ENCODE measurements at places on chromosomes 2 and 18.
A peak's percentile ranks its signal among the peaks of the same experiment; 100 is the strongest.

DNA sequence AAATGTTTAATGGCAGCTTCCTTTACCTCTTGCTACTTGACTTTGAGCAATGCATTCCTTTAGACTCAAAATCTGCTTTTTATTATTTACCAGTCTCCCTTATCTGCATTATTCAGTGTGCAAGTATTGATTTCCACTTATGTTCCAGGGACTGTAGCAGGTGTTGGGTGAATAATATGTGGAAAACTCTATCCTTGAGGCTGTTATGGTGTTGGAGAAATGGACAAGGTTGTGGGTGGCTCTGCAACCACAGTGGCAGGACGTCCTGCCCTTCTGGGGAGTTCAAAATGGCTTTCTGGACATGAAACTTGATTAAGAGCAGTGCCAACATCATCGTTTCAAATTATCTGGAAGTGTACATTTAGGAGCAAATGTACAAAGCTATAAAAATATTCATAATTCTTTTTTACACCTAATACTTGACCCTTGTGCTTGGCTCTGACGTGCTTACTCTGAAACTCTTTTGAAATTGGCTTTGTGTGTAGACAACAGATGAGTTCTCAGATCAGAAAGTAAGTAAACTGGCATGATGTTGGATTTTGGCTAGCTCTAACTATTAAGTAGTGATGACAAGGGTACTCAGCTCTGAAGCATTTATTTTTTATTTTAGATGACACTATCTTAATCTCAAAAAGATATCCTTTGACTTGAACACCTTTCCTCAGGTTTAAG, 766.2 kb downstream of the DPP10 start:
- no peak for DNase-seq

DNA sequence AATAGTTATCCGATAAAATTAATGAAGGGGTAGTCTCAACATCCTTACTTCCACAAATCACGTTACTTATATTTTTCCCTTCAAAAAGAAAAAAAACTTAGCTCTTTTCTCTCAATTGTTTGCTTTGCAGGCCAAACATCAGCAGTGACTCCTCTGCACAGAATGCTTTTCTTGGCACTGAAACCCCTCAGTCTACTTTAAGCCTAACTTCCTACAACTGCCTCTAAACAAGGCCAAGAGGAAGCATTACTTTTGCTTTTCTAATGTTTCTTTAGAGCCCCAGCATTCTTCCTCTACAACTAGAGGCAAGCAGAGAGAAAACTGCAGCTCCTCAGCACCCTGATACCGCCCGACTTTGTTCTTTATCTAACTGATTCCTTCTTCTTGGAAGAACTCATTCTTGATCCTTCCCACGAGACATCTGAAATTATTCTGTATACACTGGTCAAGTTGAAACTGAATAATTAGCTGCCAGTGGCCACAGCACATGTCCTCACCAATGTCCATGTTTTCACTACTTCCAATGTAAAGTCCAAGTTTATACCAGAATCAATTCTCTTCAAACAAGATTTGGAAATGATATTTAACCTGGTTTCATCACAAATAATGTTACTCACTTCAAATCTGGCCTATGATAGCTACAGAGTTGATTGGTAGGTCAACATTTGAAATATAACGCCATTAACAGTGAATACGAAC, 55.3 kb downstream of the DTNB start:
- DNase-seq, result no peak

DNA sequence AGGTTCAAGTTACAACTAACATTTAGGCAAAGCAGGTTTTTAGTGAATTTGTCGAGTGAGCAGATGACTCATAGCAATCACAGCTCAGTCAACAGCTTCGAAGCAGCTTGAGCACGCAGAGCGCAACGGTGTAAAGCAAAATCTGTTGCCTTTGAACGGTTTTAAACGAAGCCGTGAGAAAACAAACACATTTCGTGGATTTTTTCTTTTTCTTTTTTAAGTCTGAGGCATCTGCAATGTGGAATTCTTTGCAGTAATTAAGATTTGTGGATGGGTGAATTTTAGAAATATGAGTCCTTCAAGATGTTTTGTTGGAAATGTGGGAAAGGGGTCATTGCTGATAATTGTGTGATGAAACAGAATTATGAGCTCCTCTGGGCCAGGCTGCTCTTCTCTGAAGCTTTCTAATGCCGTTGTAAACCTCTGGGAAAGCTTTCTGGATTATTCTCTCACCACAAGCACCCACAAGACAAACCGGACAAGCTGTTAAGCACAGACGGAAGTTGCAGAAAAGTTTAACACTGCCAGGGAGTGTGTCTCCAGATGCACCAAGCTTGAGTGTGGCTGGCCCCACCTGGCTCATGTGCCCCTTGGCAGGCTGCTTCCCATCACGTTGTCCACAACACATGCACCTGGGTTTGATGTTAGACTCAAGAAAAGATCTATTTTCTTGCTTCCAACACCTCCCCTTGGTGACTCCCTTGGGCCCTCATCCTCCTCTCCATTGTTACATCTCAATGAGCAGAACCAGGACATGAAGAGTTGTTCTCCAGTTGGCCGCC, 224.7 kb downstream of the ACKR3 start:
- no peak for DNase-seq

DNA sequence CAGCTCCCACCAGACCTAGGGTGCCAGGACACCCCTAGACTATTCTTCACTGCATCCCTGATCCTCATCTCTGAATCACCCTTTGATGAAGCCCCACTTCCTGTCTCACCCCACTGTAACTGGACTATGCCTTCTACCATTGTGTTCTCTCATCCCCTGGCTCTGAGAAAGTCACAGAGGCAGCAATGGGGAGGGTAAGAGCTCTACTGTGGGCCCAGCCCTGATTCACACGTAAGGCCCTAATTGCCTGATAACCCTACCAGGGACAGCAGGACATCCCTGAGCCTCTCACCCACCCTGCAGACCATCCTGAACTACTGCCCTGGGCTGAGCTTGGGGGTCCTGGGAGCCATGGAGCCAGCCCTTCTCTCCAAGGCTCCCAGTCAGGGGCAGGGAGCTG, 1.5 kb upstream of the PROM2 start:
- DNase-seq, result no peak

DNA sequence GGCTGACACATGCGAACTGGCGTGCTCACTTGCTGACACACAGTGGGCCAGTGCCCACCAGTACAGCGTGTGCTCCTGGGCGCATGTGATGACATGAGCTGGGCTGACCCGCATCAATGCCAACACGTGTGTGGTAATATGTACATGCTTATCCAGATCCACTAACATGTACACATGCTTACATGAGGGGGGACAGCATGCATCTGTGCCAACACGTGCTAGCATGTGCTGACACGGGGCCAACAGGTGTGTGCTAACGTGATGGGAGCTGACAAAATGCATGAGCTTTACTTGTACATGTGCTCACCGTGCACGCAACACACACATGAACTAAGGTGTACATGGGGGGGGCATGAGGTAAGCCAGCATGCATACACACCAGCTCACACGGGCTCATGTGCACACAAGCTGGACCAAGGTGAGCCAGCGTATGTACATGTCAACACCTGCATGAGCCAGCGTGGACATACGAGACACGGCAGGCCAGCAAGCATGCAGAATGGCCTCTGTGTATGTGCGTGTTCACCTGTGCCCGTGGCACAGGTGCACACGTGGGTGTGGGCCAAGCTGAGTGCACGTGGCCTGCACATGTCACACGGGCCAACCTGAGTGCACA, 28.5 kb downstream of the GPC1 start:
- DNase-seq, result no peak

DNA sequence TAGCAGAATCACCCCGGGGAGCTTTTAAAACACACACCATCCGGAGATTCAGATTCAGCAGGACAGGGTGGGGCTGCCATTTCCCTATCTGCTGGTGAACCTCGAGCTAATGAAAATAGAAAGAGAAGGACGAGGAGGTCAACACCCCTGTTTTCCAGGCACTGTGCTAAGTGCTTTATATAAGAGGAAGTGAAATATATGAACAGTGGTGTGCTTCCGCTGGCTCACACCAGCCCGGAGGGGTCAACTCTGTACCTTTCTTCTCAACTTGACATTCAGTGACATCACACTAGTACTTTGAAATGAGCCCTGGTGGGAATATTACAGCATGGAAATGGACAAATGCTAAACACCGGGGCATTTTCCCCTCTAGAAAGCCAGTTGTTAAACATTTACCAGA, 108.3 kb upstream of the LTBP1 start:
- no peak for DNase-seq

- DNase-seq, result no peak
Measured at GRCh38 chr2:55907686-55908085, 15.9 kb downstream of the EFEMP1 start.

- DNase-seq, result no peak
Measured at GRCh38 chr2:170307052-170307451, 129.1 kb downstream of the MYO3B start.

GRCh38 chr2:133642791-133643191, 74.5 kb upstream of the NCKAP5 start:
- DNase-seq, result no peak

- no peak for DNase-seq
Measured at GRCh38 chr2:209662021-209662420, 109.6 kb upstream of the UNC80 start.

DNA sequence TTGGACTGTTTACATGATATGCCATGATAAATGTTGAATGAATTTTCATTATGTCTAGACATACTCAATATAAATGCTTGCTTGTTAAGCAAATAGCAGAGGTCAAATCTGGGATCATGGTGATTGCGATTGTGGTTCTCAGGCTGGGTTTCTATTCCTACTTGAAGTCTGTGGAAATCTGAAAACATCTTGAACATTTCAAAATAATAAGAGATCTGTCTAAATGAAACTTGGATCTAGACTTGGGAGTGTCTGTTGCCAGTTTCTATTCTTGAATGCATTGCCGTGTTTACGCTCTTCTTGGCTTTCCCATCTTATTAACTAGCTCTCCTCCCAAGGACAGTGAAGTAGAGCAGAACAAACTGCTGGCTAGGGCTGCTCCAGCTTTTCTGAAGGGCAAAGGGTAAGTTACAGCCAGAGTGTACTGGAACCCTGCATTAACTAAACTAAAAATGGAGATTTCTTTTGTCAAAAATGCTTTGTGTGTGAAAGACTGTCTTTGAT, 127.7 kb downstream of the DTNA start:
- no peak for DNase-seq

GRCh38 chr2:202116691-202117090, 43.6 kb downstream of the KIAA2012 start:
- no peak for DNase-seq

DNA sequence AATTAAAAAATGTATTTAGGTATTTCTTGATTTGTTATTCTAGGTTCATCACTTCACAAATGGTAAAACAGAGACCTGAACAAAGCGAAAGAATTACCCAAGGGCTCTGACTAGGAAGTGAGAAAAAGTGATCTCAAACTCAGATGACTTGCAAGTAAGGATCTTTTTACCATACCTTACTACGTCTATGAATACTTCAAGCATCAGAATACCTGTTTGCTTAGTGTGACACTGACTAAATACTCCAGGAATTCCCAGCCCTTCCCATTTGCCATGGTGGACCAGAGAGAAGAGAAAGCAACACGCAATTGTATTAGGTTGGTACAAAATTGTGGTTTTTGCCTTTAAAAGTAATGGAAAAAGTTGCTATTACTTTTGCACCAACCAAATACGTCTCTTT, 35.8 kb upstream of the FIGN start:
- DNase-seq, result no peak

- DNase-seq, result peak; percentile 22
Measured at GRCh38 chr2:196266855-196267254, 95.5 kb upstream of the STK17B start.
